ENCODE measurements at places on chromosomes 7 and 10.

- DNase-seq: no peak
Observed at GRCh38 chr7:155229548-155230168, 68.0 kb upstream of the INSIG1 start.

- no peak for DNase-seq
Observed at GRCh38 chr10:68099736-68100135, 9.6 kb upstream of the MYPN start.

GRCh38 chr10:44849936-44850335 lies 61.2 kb upstream of the TMEM72 start:
- DNase-seq: no peak

- DNase-seq: no peak
Observed at GRCh38 chr10:47285381-47286115, 14.4 kb upstream of the GDF10 start.

GRCh38 chr10:89210794-89211425 lies 3.8 kb upstream of the CH25H start:
- no peak for DNase-seq

GRCh38 chr10:10538326-10538725 lies 479.3 kb upstream of the CELF2 start:
- DNase-seq: no peak

GRCh38 chr7:55423891-55424290 lies 58.8 kb downstream of the LANCL2 start:
- no peak for DNase-seq

DNA sequence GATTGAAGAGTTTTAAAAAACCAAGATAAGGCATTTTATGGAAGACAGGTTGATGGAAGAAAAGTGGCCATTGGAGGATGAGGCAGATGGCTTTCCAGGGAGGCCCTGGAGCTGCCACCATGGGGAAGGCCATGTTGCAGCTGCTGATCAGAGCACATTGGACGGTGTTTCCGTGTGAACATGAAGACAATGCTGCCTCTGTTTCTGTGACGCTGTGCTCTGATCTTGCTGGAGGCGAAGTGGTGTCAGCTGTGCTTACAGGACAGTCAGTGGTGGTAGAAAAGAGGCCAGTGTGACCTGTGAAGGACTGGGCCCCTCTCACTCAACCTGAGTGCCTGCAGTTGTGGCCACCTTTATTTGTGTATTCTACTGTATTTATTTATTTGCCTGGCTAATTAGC lies 132.9 kb downstream of the FAM204A start:
- no peak for DNase-seq

GRCh38 chr10:72847681-72848080 lies 45.9 kb upstream of the OIT3 start:
- DNase-seq: no peak

DNA sequence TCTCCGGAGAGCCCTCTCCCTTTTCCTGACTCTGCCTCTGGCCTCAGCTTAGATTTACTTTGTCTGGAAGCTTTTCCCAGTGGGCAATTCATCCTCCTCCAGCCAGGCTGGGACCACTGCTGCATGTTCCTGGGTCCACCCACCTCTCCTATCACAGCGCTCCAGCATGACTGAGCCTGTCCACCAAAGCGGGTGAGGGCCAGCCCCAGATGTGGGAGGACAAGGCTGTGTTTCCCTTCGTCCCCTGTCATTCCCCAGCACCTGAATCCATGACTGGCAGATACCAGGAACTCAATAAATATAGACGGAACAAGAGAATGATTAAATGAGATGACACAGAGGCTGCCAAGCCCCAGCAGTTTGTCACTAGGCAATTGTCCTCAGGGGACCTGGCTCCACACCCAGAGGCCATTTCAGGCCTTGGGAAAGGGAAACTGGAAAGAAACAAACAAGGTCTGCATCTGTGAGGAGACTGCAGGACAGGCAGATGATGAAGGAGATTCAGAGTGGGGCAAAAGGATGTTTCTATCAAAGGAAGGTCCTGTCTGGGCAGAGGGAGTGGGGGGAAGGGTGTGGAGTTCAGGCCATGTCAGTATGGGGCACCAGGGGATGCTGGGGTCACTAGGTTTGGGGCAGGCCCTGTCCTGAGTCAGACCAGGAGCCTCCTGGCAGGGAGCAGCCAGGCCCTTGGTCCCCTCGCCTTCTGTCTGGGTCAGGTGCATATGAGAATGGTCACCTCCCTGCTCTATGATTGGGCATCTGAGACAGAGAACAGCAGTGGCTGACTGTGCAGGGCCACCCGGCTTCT lies 576.4 kb downstream of the GRID1 start:
- no peak for DNase-seq

- DNase-seq: no peak
Observed at GRCh38 chr7:83640240-83640639, 8.7 kb downstream of the SEMA3E start.

DNA sequence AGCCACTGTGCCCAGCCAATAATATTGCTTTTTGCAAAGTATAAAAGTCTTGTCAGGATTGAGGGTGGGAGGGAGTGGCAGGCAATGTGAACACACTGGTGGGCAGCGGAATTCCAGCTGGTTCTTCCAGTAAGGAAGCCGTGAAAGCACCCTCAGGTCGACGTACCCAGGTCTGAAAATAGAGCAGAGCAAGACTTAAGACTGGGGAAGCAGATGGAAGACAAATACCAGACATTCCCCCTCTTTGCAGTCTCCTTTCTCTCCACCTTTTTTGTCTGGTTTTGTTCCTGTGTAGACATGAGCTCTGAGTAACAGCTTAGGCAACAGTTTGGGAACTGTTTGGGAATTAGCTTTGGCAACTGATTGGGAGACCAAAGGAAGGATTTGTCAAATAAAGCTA lies 17.6 kb upstream of the CSTF2T start:
- DNase-seq: no peak

DNA sequence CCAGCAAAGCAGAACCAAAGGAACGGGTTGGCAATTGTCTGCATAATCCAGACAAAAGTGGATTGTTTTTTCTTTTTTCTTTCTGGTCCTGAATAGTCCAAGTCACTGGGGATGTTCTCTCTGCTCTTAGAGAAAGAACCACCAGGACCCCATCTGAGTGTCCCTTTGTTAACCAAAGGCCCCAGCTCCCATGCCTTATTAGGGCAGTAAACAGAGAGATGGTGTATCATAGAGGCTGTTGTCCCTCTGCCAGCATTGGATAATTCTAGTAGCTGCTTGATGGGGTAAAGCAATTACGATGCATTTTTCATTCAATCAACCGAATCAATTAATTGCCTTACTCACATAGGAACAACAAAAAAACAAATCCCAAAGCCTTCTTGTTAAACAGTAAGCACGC lies 213.0 kb downstream of the BUB3 start:
- no peak for DNase-seq

DNA sequence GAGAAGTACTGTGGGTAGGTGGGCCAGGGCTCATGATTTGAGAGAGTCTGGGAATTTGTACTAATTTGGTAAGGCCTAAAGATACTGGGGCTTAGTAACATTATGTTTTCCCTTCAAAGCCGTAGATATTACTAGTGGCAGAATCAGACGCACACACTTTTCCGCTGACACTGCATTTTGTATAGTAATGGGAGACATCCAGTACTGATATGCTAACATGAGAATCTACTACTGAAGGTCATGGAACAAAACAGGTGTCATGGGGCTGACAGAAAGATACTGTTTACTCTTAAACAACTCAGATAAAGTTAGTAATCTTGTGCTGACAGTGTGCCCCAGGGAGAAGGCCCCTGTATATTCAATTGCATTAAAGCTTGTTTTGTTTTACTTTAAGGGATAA lies 11.1 kb upstream of the GIMAP7 start:
- DNase-seq: no peak

- DNase-seq: no peak
Observed at GRCh38 chr7:95669513-95669912, 73.2 kb upstream of the PDK4 start.

- DNase-seq: no peak
Observed at GRCh38 chr7:93015779-93016481, 101.8 kb downstream of the SAMD9 start.

DNA sequence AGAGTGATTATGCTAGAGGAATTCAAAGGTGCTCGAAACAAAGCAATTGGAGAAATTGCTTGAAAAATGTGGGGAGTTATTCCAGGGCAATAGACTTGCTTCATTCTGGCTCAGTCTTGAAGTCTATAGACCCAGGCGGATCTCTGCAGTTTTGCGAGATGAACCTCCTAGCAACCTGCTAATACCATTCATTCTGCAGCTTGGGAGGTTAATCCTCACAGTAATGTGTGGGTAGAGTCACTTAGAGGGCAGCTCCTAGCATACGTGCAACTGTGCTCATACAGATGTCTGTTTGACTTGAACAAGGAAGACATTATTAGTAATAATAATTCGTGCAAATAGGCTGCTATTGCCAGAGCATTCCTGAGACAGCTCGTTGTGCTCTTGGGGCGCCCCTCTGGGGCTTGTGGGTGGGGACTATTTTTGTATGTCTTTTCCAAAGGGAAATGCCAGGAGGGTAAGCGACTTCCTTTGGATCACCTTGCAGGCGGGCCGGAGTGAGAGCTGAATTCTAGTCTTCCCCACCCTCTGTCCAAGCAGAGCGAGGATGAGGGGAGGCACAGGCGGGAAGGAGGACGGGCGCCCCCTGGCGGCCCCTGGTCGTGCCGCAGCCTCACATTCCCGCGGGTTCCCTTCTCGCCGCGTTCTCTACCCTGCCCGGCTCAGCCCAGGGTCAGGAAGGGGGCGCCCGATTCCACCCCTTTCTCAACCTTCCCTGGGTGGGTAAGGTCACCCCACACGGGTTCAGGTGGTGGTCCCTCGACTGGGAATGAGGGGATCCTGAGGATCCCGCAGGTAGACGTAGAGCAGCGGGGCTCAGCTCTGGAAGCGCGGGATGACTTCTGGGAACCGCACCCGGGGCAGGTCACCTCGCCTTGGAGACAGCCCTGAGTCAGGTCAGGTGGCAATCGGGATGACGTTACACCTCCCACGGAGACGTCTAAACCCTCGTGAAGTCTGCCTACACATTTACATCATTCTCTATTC lies 241.5 kb downstream of the PHTF2 start:
- DNase-seq: no peak

- DNase-seq: no peak
Observed at GRCh38 chr7:100141555-100141949, 7.2 kb upstream of the LAMTOR4 start.

All from NCI-H2171 (cell line).